ENCODE measurements at places on chromosomes 13 and 19. TPM values are rescaled to one million over a fixed set of nuclear protein-coding genes. Genes with fewer than 3 reads are reported as not detected.

GRCh38 chr13:54016542-54016941 lies 987.9 kb downstream of the OLFM4 start:
- H3K27me3 ChIP-seq, result no peaks in the 10 kb centered on the region
- H3K4me1 ChIP-seq, result no peaks in the 10 kb centered on the region
- H3K36me3 ChIP-seq, result no peaks in the 10 kb centered on the region
- H3K27ac ChIP-seq, result no peak overlapping the region

Gene HNRNPA1L2
- 2.0 TPM for total RNA-seq

Gene MAP4K1
- 1.2 TPM for total RNA-seq

DNA sequence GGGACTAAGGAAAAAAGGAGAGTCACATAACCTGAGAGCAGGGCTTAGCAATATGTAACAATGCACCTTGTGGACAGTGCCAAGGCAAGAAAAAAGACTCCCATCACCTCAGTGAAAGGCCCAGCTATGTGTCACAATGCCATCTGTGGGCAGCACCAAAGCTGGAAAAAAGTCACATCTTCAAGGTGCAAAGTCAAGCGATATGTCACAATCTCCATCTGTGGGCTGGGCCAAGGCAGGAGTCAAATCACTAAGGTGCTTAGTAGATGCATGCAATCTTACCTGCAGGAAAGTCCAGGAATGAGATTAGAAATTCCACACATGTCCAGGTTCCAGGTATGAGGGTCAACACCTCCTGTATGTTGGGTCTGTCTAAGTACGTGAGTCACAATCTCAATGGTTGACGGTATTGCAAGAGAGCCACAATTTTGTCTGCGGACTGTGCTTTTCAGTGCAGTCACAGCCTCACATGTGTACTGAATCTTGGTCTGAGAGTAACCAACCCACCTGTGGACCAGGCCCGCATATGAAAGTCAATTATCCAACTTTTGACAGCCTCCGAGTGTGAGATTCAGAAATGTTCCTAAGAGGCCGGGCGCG lies 14.8 kb upstream of the ZNF43 start:
- no peaks in the 10 kb centered on the region for H3K36me3 ChIP-seq
- DNase-seq, result no peak
- no peaks in the 10 kb centered on the region for H3K27me3 ChIP-seq
- no peak overlapping the region for H3K27ac ChIP-seq
- H3K4me3 ChIP-seq, result peak overlapping the region; percentile 80

DNA sequence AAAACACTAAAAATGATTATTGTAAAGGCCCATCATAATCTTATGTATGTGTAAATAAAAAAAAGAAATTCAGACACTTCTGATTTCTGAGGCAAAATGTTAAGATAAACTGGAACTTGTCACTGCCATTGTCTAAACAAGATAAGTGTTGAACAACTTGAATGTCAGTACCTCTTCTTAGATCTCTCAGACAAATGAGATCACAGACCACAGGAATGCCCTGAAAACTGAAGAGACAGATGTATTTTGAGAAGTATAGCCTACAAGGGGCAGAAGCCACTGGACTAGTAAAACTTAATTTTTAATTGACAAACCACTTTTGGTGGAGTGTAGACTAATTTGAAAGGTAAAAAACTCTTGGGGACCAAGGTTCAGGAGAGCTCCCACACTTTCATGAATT lies 375.5 kb upstream of the SLITRK5 start:
- H3K27me3 ChIP-seq, result no peaks in the 10 kb centered on the region
- no peak overlapping the region for H3K27ac ChIP-seq
- H3K36me3 ChIP-seq, result no peaks in the 10 kb centered on the region
- no peak overlapping the region for H3K4me3 ChIP-seq
- DNase-seq, result no peak
- no peaks in the 10 kb centered on the region for H3K4me1 ChIP-seq
